ENCODE measurements at places on chromosomes 12 and 14. TPM values are rescaled to one million over a fixed set of nuclear protein-coding genes. Genes with fewer than 3 reads are reported as not detected.

Gene FAM177A1
- polyA plus RNA-seq = 24.2 TPM

Gene TDRD9
- polyA plus RNA-seq = 0.70 TPM

GRCh38 chr12:94333396-94333795, 126.3 kb downstream of the CEP83 start:
- no peak for DNase-seq

DNA sequence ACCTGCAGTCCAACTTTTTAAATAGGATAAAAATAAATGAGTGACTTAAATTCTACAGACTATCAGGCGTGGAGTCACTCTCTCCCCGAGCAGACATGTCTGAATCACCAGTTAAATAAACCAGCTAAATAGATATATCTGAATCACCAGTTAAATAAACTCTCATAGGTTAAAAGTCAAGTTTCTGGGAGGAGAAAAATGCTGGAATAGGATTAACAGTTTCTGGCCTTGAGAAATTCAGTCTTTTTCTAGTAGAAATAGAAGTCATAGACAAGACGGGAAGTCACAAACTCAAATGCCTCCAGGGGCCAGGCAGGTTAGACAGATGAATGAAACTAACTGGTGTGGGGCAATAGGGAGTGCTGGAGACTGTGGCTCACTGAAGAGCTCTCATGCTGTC, 258.6 kb upstream of the TMEM132C start:
- DNase-seq = no peak

- DNase-seq = no peak
Measured at GRCh38 chr14:67851785-67852410, 32.3 kb downstream of the RAD51B start.

- DNase-seq = no peak
Measured at GRCh38 chr14:90384543-90384911, 12.3 kb upstream of the CALM1 start.
